ENCODE measurements at places on chromosomes 6 and 20. TPM values are rescaled to one million over a fixed set of nuclear protein-coding genes. Genes with fewer than 3 reads are reported as not detected.

The VSX1 gene
- total RNA-seq: 0.18 TPM

The TTK gene
- 20.0 TPM for total RNA-seq

The ULBP1 gene
- not detected for total RNA-seq

The SPATS1 gene
- total RNA-seq: not detected

- no peak for DNase-seq
- no peaks in the 10 kb centered on the region for H3K27me3 ChIP-seq
- no peaks in the 10 kb centered on the region for H3K36me3 ChIP-seq
- peaks cover 7% of the 10 kb centered on the region for H3K4me1 ChIP-seq
- no peak overlapping the region for H3K27ac ChIP-seq
These were observed 47.8 kb downstream of the ELOVL5 start for GRCh38 chr6:53300656-53301551.

DNA sequence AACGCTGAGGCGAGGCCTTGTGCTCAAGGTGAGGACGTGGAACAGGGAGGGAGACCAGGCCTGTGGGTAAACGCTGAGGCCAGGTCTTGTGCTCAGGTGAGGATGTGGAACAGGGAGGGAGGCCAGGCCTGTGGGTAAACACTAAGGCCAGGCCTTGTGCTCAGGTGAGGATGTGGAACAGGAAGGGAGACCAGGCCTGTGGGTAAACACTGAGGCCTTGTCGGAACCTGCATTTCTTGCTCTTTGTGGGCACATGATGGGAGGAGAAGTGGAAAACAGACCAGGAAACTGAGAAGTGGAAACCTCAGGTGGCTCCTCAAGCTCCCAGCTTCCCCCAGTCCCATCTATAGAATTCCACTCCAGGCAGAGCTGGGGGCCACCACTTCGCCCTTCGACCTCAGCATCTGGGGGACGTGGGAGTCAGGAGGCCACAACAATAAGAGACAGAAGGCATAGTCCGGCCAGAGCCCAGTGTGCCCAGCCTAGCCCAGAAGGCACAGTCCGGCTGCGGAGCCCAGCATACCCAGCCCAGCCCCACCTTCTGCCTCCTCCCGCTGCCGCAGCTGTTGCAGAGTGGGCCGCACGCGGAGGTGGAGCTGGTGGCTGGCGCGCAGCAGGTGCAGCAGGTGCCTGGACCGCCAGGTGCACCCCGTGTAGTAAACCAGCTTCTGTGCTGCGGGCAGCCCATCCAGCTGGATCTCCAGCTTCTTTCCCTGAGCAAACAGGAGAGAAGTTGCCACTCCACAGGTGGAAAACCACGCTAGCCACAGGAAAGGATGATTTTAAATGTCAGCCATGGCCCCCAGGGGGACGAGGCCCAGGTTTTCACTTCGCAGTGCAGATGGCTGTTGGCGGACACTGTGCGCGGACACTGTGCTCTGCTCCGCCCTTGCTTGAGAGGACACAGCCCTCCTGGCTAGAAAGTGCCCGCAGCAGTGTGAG lies 17.5 kb downstream of the FRMD1 start:
- H3K4me3 ChIP-seq: no peak overlapping the region
- no peaks in the 10 kb centered on the region for H3K4me1 ChIP-seq
- H3K27ac ChIP-seq: no peak overlapping the region

DNA sequence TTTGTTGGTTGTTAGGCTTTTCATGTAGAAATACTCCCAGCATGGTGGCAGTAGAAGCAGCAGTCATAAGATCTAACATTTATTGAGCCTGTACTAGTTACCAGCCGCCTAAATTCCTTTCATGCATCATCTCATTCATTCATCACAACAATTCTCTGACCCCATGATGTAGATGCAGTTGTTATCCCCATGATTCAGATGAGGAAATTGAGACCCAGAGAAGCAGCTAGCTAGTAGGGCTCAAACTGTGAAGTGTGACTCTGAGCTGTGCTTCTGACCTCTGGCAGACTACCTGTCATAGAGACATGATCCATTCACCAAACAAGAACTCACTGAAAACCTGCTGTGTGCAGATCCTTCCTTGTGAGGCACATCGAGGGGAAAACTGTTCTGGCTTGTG lies 16.9 kb downstream of the RREB1 start:
- no peak for DNase-seq
- no peaks in the 10 kb centered on the region for H3K4me1 ChIP-seq
- H3K4me3 ChIP-seq: no peak overlapping the region
- H3K27me3 ChIP-seq: no peaks in the 10 kb centered on the region

- no peak overlapping the region for H3K4me3 ChIP-seq
- H3K36me3 ChIP-seq: no peaks in the 10 kb centered on the region
- no peak for DNase-seq
- H3K27ac ChIP-seq: no peak overlapping the region
These were observed 104.4 kb downstream of the RNASET2 start for GRCh38 chr6:166851911-166852310.

DNA sequence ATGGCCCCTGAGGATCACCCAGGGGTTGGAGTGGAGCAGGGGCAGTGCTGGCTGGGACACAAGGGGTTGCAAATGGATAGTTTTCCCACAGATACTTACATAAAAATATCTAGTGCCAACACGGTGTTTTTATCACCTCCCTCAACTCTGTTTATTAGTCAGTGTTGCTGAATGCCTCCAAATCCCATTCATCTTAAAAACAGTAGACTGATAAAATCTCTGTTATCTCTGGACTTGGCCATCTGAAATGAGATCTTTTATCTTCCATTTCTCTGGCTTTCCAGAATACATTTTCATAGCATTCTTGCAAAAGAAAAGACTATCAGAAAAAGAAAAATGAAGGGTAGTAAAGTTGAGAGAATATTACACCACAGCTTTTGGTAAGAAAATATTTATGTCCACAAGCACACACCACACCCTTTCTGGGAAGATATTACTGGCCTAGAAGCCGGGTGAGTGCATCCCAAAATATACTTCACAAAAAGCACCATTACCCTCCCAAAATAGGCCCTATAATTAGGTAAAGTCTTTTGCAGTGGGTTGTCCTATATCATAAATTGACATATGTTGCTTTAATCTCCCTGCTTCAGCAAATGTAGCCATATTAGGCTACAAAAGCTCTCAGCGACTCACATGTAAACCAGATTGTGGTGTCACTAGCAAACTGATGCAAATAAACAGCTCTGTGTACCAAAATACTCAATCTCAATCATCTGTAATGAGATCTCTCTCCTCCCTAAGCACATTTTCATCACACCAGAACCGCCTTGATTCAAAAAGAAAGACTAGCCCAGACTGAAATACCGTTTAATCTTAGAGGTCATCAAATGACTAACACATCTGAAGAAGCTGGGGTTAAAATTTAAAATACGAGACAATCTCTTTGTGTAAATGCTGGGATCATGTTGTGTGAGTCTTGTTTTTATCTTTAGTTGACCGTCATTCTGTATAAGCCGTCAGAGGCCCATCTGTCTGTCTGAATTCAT lies 96.7 kb downstream of the FYN start:
- H3K4me3 ChIP-seq: no peak overlapping the region
- H3K4me1 ChIP-seq: peaks cover 6% of the 10 kb centered on the region
- H3K36me3 ChIP-seq: no peaks in the 10 kb centered on the region
- no peaks in the 10 kb centered on the region for H3K27me3 ChIP-seq
- no peak for DNase-seq

GRCh38 chr6:37288247-37288646 lies 30.3 kb upstream of the TMEM217 start:
- DNase-seq: no peak
- H3K27ac ChIP-seq: no peak overlapping the region
- no peaks in the 10 kb centered on the region for H3K36me3 ChIP-seq
- H3K27me3 ChIP-seq: no peaks in the 10 kb centered on the region
- H3K4me3 ChIP-seq: no peak overlapping the region

- H3K4me3 ChIP-seq: no peak overlapping the region
- DNase-seq: no peak
- H3K27ac ChIP-seq: no peak overlapping the region
- no peaks in the 10 kb centered on the region for H3K36me3 ChIP-seq
- no peaks in the 10 kb centered on the region for H3K27me3 ChIP-seq
These were observed 851.0 kb upstream of the FLRT3 start for GRCh38 chr20:15188415-15188814.

- H3K36me3 ChIP-seq: no peaks in the 10 kb centered on the region
- H3K27ac ChIP-seq: no peak overlapping the region
- no peaks in the 10 kb centered on the region for H3K4me1 ChIP-seq
- no peak overlapping the region for H3K4me3 ChIP-seq
- H3K27me3 ChIP-seq: no peaks in the 10 kb centered on the region
These were observed 56.8 kb upstream of the HINT3 start for GRCh38 chr6:125899726-125900182.

All from uterus (tissue), 4 donors.